Endodermal cell (in vitro differentiated cells): ENCODE measurements at places on chromosomes 7 and 10.
A peak's percentile ranks its signal among the peaks of the same experiment; 100 is the strongest.

GRCh38 chr10:132329565-132330485 is 2.2 kb upstream of the LRRC27 start:
- DNase-seq = no peak

DNA sequence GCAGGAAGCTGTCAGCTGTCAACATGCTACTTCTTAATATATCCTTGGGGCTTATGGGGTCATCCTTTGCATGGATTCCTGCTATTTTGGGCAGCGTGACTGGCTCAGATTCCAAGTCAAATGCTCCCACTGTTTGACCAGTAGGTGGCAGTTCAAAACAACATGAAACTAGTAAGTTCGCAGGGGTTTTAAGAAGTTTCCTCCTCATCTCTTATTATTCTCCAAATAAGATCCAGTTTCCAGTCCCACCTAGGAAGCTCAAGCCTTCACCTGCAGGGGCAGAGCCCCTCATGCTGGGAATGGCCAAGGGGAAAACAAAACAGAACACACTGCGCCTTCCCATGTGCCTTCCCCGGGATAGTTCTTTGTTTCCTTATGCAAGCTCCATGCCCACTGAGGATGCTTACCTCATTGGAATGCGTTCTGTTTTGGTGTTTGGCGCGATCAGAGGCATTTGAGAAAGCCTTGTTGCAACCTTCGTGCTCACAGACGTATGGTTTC is 259.8 kb downstream of the GLI3 start:
- DNase-seq = peak; percentile 76

DNA sequence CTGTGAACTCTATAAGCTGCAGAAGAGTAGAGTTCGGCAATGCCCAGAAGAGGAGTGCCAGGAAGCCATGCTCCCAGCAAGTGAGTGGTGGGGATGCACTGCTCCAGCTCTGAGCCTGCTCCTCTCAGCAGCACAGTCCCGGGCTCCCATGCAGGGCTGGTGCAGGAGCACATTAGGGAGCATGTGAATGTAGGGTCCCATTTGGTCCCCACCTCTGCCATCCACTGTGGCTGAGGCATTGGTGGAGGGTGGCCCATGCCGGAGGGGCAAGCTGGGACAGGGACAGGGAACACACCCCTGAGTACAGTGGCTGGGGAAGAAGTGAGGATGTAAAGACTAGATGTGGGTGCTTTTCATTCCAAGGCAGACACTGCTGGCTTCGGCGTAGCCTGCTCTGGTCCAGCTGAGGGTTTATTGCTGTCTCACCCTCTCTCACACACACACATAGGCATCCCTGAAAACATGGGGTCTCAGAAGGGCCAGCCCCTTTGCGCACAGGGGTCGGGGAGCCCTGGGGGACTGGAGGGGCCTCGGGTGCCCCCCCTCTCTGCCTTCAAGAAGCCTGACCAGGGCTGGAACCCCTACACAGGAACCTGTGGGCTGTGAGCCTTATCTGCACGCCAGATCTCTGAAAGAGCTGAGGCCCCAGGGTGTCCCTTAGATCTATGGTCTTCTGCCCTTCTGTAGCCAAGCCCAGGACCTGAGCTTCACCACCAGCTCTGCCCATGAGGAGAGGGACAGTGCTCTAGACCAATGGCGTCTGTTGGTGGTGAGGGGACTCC is 341.0 kb downstream of the TCERG1L start:
- no peak for DNase-seq

- DNase-seq = no peak
Observed at GRCh38 chr10:96947036-96947435, 114.9 kb downstream of the LCOR start.

DNA sequence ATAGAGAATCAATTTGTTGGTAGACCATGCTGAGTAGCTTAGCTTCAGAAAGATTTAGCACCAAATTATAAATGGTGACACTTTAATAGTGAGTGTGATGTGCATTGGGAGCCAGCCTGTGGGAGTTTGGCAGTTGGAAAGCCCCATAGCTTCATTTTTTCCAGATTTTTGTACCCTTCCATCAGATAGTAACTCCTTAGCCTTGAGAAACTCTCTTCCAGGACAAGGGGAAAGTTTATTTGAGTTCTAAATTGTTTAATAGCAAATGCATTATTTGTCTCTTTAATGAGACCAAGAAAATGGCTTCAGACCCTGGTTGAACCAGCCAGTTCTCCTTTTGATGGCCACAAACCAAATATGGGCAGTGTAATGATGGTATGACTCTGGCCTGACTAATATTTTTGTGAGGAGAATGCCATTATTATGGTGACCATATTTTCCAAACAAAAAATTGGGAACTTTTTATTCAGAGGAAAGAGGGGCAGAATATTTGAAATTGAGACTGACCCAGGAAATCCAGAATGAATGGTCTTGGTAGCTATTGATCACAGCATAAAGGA is 49.8 kb downstream of the PLCE1 start:
- no peak for DNase-seq

GRCh38 chr10:46995234-46995633 is 84.0 kb downstream of the PTPN20 start:
- peak; percentile 55 for DNase-seq

DNA sequence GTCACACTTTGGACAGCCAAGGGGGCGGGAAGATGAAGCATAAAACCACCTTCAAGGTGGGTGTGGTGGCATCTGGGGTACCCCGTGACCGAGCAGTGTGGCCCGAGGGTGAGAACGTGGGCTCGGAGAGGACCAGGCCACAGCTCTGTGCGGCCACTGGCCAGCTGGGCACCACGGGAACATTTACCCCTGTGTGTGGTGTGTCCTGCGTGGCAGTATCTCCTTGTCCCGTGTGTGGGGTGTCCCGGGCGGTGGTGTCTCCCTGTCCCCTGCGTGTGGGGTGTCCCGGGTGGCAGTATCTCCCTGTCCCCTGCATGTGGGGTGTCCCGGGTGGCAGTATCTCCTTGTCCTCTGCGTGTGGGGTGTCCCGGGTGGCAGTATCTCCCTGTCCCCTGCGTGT is 570.3 kb downstream of the DNAJB6 start:
- DNase-seq = peak; percentile 24

GRCh38 chr7:149367418-149368180 is 93.3 kb downstream of the ZNF777 start:
- no peak for DNase-seq

DNA sequence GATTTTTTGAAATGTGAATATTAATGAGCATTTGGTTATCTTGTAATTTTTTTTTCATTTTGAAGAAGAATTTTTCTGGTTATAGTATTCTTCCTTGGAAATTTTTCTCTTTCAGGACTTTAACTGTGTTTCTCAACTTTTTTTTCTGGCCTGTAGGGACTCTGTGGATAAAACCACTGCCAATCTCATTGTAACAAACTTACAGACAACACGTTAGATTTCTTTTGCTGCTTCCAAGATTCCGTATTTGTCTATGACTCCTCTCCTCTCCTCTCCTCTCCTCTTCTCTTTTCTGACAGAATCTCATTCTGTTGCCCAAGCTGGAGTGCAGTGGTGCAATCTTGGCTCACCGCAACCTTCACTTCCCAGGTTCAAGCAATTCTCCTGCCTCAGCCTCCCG is 19.4 kb upstream of the ZNF92 start:
- DNase-seq = no peak

GRCh38 chr7:10802526-10802925 is 171.1 kb upstream of the PHF14 start:
- no peak for DNase-seq

GRCh38 chr7:54757711-54758110 is 1.3 kb downstream of the SEC61G start:
- no peak for DNase-seq

DNA sequence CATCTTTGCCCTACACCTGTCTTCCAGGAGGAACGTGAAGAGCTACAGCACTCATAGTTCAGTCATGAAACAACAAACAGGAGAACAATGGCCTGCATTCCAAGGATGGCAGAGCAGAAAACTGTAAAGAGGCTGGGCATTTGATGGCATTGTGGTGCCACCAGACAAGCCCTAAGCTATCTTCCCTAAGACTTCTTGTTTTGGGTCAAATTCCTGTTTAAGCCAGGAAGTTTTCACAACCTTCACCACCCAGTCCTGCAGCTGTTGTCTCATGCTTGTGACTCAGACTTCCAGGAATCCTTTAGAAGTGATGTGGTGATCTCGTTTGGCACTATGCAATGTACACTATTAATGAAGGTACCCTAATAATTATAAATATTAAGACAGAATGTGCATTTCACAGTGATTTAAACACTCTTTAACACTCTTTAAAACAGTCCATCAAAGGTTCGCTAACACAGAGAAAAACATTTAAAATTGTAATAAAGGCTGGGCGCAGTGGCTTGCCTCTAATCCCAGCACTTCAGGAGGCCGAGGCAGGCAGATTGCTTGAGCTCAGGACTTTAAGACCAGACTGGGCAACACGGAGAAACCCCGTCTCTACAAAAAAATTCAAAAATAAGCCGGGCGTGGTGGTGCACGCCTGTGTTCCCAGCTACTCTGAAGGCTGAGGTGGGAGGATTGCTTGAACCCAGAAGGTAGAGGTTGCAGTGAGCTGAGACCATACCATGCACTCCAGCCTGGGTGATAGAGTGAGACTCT is 2.7 kb upstream of the HERPUD2 start:
- DNase-seq = no peak

- DNase-seq = no peak
Observed at GRCh38 chr10:19651549-19651948, 164.7 kb upstream of the PLXDC2 start.

DNA sequence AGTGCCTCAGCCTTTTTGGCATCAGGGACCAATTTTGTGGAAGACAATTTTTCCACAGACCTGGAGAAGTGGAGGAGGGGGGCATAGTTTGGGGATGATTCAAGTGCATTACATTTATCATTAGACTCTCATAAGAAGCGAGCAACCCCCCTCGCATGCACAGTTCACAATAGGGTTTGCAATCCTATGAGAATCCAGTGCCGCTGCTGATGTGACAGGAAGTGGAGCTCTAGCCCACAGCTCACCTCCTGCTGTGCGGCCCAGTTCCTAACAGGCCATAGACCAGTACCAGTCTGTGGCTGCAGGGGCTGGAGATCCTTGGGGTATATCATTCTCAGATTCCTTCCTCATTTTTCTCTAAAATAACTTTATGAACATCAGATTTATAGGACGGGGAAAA is 50.8 kb downstream of the ATAD1 start:
- DNase-seq = peak; percentile 60

DNA sequence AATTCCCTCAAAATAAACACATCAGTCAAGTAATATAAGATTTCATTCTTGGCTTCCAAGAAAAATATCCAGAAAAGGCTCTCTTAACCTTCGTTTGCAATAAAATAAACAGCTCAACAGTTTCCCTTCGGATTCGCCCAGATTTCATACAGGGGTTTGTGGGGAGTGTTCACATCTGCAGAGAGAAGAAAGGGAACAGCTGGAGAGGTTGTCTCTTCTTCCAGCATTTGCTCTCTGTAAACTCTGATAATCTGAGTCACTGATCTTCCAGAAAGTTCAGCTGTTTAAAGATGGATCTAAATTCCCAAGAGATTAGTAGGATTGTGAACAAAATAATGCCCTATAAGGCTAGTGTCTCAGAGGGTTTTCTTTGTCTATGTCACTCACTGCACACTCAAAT is 277.9 kb downstream of the HPSE2 start:
- DNase-seq = no peak

- no peak for DNase-seq
Observed at GRCh38 chr7:39033885-39034624, 56.3 kb downstream of the POU6F2 start.

GRCh38 chr7:123600876-123601275 is 745 bp upstream of the ASB15 start:
- no peak for DNase-seq

DNA sequence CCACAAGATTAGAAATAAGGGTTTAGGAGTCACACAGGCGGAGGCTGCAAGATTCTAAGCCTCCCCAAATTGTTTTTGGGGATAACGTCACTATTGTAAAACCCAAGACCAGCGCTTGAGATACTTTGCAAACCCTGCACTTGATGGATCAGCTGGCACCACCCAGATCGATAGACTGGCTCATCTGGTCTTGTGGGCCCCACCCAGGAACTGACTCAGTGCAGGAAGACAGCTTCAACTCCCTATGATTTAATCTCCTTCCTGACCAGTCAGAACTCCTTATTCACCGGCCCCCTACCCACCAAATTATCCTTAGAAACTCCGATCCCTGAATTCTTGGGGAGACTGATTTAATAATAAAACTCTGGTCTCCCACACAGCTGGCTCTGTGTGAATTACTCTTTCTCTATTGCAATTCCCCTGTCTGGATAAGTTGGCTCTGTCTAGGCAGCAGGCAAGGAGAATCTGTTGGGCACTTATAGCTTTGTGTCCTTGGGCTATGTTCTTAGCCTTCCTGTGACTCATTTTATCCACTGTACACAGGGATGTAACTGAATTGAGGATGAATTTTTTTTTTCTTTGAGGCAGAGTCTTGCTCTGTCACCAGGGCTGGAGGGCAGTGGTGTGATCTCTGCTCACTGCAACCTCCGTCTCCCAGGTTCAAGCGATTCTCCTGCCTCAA is 64.4 kb upstream of the CARD11 start:
- DNase-seq = no peak

DNA sequence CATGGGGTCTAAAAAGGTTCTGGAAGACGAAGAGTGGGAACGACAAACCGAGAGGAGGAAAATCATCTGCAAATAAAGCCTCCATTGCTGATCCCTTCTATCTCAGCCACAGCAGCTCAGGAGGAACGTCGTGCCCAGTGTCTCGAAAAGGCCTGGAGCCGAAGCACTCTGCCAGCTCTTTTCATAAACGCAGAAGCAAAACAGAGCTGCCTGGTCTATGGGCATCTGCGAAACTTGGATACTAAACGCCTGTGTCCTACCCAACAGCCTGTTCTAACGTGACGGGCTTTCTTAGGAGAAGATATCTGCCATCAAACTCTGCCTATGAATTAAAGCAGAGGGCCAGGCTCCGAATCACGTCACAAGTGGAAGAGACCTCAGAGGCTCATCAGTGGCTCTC is 68.7 kb downstream of the GNA12 start:
- DNase-seq = no peak

- no peak for DNase-seq
Observed at GRCh38 chr7:157006829-157007469, 3.5 kb downstream of the MNX1 start.

DNA sequence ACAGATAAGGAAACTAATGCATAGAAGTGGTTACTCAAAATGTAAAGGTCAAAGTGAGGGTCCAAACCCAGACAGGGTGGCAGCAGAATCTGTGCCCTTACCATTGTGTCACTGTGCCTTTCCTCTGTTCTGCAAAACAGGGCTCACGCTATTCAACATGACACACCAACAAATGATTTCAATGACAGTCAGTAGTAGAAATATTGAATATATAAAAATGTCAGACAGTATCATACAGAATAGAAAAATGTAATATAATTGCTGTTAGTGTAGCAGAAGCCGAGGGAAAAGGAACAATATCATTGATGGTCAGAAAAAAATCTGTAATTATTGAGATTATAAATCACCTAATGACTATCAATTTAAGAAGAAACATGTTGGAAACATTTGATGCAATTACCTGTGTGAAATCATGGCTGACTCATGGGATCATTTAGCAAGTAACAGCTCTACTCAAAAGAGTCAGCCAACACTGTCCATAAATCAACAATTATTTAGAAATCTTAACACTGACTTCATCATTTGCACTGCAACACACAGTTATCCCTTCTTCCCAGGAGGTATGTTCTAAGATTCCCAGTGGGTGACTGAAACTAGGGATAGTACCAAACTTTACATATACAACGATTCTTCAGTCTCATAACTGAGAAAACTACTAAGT is 198.7 kb downstream of the DGKI start:
- no peak for DNase-seq
